ENCODE measurements at places on chromosomes 1 and 21.

- DNase-seq, result no peak
Measured at GRCh38 chr1:147479864-147480564, 61.3 kb upstream of the BCL9 start.

DNA sequence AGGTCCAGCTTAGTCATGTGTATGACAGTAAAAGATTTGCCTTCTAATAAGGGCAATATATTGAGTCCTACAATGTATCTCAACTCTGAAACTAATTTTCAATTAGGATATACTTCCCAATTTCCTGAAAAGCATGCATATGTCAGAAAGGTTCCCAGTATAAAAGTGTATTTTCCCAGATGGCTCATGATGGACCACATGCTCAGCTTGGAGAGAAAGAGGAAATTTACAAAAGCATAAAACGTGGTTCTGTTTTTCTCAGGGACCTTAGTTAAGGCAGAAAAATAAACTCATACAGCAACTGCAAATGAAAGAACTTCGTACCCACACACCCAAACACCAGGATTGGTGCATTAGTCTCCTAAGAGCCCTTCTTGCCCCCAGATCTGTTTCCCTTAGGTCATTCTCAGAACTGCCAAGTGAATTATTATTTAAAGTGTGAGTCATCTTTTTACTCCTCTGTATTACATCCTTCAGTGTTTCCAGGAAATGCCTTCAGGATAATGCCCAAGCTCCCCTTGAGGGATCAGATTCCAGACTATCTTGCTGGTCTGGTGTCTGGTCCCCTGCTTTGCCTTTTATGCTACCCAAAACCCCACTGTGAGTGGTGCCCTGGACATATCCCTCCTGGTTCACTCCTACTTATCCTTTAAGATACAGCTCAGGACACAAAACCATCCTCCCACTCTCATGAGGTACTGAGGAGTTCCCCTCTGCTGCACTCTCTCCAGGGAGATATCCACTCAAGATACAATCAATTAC lies 57.4 kb downstream of the SSX2IP start:
- no peak for DNase-seq

DNA sequence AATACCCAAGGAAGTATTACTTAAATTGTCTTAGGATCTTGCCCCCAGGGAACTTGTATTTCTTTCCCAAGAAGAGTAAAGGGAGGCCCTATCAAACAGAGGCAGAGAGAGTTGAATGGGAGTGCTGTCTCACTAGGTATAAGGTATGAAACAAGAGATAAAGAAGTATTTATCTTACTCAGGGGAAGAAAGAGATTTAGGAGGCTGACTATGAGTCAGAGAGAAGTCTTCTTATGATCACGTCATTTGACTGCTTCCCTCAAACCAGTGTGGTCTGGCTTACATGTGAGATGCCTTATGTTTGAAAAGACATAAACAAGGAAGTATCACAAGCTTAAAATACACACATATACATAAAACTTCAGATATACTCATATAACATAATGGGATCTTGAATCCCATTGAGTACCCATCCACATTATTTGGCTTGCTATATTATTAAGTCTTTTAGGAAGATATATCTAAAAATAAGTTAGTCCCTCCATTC lies 29.6 kb downstream of the DUSP10 start:
- no peak for DNase-seq

DNA sequence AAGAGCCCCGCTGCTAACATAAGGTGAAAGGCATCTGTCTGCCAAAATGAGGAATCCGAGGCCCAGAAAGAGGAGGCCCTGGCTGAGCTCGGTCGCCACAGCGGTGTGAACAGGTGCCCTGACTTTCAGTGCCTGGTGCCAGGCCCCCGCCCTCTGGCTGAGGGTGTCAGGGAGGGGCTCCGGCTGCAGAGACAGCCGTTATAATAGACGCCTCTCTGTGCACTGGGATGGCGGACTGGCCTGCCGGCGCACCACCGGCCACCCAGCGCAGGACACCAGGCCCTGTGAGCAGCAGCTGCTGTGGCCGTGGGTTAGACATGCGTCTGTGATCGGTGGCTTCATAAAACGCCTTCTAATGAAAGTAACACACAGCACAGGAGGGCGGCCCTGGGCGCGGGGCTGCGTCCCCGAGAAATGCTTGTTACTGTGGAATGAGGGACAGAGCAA lies 51.4 kb upstream of the ACTRT2 start:
- DNase-seq, result no peak

DNA sequence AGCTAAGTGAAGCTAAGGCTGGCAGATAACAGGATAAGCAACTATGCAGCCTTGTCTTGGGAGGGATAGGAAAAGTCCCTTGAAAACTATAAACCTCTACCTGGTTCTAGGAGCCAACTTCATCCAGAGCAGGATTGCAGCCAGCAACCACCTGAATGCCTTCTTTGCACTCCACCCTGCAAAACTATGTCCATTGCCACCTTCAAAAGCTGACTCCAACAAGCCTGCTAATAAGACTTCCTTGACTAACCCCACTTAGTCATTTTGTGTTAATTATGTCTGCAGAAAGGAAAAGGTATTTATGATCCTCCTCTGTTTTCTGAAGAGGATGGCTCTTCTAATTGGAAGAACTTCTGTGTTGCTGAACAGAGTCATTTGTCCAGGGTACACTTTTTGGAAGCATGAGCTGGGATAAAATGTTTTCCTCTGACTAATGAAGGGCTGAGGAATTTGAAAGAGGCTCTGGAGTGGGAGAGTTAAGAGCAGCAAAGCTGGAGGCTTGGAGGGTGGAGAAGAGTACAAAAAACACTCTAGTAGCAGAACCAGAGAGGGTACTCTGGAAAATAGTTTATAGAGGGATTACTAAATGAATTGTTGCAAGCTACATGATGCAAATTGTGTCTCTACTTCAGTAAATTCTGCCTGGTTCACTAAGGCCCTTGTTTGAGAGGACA lies 9.6 kb upstream of the RIMKLA start:
- DNase-seq, result no peak

- DNase-seq, result no peak
Measured at GRCh38 chr1:47688461-47689296, 250.8 kb downstream of the FOXD2 start.

DNA sequence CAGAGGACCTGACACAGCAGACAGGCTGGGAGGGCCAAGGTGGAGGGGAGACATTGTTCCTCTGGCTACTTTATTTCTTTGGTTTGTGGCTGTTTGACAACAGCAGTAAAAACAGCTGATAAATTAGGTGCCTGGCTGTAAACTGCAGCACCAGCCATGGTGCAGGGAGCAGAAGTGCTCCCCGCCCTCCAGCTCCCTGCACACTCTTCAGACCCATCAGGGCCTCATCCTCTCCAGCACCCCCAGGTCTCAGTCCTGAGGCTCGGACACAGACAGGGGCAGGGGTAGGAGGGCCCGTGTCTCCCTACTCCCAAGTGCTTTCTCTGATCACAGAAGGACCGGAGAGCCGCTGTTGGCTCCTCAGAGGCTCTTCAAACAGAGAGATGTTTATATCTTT lies 17.7 kb upstream of the LRRN2 start:
- no peak for DNase-seq

DNA sequence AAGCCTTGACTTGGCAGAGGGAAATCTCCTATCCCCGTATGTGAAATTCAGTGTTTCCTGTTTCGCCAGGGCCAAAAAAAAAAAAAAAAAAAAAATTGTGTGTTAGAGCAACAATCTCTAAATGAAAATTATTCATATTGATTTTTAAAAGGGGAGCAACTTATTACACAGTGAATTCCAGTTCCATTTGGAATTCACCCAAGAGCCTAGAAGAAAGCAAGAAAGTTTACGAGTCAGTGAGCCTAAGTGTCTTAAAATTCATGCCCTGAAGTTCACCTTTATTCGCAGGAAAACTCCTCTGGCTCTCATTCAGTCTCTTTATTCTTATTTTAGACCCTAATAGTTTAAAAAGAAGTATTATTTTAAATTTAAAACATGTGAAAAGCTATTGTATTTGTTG lies 42.1 kb upstream of the HUNK start:
- DNase-seq, result no peak

GRCh38 chr1:68624233-68624632 lies 127.4 kb upstream of the DEPDC1 start:
- no peak for DNase-seq

DNA sequence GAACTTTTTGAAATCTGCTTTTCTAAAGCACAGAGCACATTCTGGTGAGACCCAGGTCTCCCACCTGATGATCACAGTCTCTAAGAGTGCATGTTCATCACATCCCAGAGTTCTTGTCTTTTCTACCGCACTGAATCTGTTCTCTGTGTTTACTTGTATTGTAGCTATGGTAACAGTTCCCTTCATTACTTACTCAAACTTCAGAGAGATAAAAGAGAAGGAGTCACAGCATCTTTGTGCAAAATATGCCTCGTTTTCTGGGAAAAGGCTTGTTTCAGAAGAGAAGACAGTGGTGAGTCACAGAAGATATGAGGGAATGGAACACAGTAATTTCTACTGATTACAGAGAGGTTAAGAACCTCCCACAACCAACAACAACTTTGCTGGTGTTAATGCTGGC lies 580.6 kb downstream of the PLA2G4A start:
- no peak for DNase-seq

- DNase-seq, result no peak
Measured at GRCh38 chr1:23619299-23620188, 60.2 kb upstream of the ID3 start.

- no peak for DNase-seq
Measured at GRCh38 chr1:111204201-111204982, 3.9 kb upstream of the DENND2D start.

DNA sequence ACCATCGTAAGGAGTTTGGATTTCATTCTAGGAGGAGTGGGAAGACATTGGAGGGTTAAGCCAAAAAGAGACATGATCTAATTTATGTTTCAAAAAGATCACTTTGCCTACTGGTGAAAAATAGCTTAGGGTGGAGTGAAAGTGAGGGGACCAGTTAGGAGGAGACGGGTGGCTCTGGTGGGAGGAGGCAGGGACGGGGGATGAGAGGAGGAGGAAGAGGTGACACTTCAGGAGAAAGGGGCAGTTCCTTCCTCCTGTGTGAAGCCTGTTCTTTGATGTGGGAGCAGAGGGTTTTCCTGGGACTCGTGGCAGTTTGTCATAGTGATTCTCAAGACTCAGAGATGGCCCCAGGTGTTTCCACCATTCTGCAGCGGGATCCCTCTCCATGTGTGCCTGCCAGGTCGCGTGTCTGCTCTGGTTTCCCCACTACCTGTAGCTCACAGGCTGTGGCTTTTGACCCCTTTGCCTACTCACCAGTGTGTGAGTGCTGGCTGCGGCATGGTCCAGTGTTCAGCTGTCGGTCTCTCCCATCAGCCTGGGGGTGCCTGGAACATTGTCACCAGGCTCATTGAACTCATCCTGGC lies 102.4 kb downstream of the CNIH3 start:
- DNase-seq, result no peak

DNA sequence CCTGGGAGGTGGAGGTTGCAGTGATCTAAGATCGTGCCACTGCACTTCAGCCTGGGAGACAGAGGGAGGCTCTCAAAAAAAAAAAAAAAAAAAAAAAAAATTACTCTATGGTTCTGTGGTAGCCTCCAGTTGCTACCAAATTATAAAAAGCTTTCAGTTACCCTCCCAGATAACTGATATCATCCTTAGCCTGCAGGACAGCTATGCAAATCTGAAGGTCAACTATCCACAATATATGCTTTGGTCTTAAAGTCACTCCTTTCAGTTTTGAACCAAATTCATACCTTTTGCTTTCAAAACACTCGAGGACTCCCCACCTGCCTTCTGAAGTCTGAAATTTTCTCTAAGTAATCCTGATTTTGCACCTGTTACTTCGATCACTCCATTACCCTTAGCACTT lies 3.1 kb downstream of the MIXL1 start:
- no peak for DNase-seq

DNA sequence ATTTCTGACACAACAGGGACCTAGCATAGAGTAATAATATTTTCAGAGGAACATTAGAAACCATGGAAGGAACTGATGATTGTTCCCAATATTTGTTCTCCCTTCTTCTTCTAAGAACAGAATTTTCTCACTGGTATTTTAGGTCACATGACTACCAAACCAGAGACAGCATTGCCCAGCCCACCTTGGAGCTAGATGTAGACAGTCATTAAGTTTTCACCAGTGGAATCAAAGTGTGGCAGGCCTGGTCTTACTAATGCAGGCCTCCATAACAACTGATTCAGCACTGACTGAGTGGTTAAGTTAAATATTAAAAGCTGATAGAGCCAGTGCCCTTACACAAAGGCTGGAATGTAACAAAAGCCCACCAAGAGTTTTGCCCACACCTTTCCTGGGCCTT lies 244.4 kb downstream of the ZNF648 start:
- DNase-seq, result no peak

- DNase-seq, result no peak
Measured at GRCh38 chr1:70893381-70893780, 154.2 kb downstream of the PTGER3 start.

GRCh38 chr1:202143768-202144401 lies 652 bp downstream of the ARL8A start:
- DNase-seq, result no peak

DNA sequence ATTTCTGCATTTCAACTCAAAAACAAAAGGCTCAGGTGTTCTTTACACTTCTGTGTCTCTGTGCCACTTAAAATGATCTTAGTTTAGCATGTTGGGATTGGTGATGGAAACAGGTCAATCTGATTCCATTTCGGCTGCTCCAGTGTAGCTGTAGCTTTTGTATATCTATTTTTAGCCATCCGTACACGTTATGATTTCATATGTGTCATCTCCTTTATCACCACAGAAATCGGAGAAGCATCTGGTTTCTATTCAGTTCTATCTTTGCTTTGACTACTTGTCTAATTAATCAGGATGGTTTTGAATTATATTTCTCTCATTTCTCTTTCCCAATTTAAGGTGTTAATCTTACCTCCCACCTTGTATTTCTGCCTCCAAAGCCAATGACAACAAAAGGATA lies 41.1 kb downstream of the RGS21 start:
- DNase-seq, result no peak

- DNase-seq, result no peak
Measured at GRCh38 chr1:187261637-187262036, 432.9 kb downstream of the PLA2G4A start.

DNA sequence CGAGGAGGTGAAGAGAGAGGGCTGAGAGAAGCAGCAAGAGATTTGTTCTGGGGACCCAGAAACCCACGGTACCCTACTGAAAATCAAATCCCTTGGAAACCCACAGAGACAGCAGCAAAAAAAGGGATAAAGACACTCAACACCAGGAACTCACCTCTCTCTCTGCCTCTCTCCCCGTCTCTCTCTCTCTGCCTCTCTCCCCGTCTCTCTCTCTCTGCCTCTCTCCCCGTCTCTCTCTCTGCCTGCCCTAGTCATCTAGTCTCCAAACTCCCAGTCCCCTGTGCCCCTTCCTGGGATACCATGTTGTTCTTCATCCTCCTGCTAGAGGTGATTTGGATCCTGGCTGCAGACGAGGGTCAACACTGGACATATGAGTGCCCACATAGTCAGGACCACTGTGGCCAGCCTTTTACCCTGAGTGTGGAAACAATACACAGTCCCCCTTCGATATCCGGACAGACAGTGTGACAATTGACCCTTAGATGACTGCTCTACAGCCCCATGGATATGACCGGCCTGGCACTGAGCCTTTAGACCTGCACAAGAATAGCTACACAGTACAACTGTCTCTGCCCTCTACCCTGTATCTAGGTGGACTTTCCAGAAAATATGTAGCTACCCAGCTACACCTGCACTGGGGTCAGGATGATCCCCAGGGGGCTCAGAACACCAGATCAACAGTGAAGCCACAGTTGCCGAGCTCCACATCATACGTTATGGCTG lies 9.8 kb upstream of the ALDH9A1 start:
- no peak for DNase-seq
